Fibroblast of skin of left biceps (primary cell): ENCODE measurements at places on chromosomes 6 and 20.
A peak's percentile ranks its signal among the peaks of the same experiment; 100 is the strongest.

- DNase-seq, result peak; percentile 80
Measured at GRCh38 chr6:30721198-30722024, 1.3 kb downstream of the TUBB start.

DNA sequence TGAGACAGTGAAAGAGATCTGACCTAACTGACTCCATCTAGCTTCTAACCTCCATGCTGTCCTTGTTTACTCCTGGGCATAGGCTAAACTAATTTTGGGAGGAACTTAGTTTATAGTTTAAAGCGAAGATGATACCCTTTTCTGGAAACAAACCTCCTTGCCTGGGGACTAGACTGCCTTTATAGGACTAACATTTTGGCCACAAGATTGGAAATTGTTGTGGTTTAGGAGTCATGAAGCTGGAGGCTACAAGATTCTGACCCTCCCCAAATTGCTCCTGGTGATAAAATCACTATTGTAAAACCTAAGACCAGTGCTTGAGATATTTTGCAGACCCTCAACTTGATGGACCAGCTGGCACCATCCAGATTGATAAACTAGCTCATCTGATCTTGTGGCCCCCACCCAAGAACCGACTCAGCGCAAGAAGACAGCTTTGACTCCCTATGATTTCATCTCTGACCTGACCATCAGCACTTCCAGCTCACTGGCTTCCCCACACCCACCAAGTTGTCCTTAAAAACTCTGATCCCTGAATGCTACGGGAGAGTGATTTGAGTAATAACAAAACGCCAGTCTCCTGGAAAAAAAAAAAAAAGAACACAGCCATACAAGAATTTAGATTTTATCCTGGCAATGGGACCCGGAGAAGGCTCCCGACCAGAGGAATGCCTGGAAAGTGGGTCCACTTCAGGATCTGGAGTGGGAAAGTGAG is 63.0 kb downstream of the ABHD12 start:
- DNase-seq, result no peak

DNA sequence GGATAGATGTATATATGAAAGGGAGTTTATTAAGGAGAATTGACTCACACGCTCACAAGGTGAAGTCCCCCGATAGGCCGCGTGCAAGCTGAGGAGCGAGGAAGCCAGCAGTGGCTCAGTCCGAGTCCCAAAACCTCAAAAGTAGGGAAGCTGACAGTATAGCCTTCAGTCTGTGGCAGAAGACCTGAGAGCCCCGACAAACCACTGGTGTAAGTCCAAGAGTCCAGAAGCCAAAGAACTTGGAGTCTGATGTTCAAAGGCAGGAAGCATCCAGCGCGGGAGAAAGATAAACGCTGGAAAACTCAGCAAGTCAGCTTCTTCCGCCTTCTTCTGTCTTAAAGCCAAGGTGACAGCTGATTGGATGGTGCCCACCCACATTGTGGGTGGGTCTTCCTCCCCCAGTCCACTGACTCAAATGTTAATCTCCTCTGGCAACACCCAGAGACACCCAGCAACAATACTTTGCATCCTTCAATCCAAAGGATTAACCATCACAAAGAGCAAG is 102.6 kb upstream of the GJE1 start:
- no peak for DNase-seq

GRCh38 chr6:46254331-46254730 is 83.6 kb upstream of the ENPP5 start:
- DNase-seq, result peak; percentile 6

DNA sequence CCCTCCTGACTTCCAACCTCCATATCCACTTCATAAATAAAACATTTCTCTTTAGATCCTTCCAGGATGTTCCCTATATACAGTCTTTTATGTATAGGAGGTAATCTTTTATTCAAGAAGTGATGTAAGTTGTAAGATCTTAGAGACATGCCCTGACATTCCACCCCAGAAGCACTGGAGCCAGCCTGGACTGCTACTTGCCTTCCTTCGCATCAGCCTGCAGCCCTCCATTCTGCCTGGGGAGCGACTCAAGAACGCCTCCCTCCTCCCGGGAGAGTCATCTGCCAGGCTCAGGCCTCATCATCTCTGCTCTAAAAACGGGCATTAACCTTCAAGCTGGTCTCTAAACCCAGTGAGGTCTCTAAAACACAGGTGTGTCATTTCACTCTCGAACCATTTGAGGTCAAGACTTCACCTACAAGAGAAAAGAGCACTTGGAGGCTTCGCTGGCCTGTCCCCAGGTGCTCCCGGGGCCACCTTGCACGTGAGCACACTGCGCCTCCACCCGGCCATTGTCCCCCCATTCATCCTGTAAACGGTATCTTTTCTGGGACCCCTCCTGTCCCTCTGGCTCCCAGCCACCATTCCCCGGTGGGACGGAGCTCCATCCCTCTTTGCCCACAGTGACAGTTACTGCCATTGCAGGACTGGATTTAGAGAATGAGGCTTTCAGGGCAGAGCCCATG is 107.5 kb upstream of the PDE10A start:
- DNase-seq, result no peak

- DNase-seq, result no peak
Measured at GRCh38 chr6:53659458-53659857, 6.1 kb downstream of the KLHL31 start.

- no peak for DNase-seq
Measured at GRCh38 chr20:2353231-2353630, 27.5 kb upstream of the TGM6 start.

GRCh38 chr6:46781478-46782378 is 11.5 kb upstream of the MEP1A start:
- peak; percentile 1 for DNase-seq

- DNase-seq, result no peak
Measured at GRCh38 chr6:142947714-142948480, 2.9 kb upstream of the HIVEP2 start.

- DNase-seq, result no peak
Measured at GRCh38 chr6:34318499-34319470, 70.0 kb upstream of the SMIM29 start.

GRCh38 chr6:34953061-34954025 is 64.3 kb downstream of the ANKS1A start:
- no peak for DNase-seq

- no peak for DNase-seq
Measured at GRCh38 chr6:6946206-6947155, 161.3 kb upstream of the RREB1 start.

DNA sequence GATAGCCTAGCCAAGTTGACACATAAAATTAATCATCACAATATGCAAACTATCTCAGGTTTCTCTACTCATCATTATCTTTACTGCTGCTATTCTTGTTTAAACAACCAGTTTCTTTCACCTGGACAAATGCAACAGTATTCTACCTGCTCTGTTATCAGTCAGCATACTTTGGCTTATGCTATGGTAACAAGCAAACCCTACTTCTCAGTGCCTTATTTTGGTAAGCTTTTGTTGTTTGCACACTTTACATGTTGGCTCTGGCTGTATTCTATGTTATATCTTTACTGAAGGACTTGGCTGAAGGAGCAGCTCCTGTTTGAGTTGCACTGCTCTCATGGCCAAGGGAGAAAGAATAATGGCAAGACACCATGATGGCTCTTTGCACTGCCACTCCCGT is 463.1 kb downstream of the EPM2A start:
- no peak for DNase-seq

DNA sequence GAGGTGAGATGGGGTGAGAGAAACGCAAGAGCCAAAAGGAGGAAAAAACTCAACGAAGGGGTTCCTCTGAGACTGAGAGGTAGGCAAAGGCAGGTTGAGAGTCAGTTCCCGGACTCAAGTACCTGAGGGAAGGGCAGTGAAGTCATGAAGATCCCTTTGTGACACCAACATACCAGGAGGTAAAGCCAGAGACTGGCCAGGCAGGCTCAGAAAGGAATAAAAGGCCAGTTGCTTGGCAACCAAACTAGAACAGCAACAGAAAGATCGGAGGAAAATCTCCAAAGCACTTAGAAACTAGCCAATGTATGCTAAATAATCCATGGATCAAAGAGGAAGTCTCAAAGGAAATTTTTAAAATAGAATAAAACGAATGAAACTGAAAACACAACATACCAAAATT is 209.8 kb upstream of the PROKR2 start:
- DNase-seq, result no peak

GRCh38 chr6:166505133-166505905 is 81.2 kb downstream of the RAMACL start:
- DNase-seq, result no peak

DNA sequence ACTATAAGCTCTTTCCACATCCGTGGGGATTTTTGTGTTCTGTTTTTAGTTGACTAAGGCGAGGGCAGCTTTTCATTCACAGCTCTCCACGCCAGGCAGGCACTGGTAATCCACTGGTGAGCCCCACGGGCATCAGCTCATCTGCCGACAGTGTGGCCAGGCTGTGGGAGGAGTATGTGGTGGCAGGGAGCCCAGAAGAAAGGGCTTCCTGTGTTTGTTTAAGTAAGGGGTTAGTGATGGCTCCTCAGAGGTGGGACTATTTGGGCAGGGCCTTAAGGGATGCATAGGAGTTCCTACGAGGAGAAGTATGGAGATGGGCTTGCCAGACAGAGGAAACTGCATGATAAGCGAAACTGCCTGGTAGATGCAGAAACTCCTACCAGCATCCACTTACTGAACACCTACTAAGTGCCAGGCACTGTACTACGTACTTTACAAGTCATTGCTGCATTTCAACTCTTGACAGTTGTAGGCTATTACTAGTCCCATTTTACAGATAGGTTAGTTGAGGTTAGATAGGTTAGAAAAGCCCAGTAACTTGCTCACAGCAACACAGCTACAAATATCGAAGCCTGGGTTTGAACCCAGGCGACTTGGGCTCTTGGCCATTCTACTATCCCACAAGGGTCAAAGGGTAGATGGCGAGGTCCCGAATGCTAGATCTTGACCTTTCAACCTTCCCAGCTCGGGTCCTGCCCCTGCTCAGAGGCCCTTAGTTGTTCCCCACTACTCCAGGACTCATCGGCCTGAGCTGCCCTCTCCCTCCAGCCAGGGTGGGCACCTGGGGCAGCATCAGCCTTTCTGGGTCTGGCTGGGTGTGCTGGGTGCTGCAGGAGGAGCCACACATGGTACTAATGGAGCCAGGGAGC is 55.1 kb downstream of the CEBPB start:
- no peak for DNase-seq

DNA sequence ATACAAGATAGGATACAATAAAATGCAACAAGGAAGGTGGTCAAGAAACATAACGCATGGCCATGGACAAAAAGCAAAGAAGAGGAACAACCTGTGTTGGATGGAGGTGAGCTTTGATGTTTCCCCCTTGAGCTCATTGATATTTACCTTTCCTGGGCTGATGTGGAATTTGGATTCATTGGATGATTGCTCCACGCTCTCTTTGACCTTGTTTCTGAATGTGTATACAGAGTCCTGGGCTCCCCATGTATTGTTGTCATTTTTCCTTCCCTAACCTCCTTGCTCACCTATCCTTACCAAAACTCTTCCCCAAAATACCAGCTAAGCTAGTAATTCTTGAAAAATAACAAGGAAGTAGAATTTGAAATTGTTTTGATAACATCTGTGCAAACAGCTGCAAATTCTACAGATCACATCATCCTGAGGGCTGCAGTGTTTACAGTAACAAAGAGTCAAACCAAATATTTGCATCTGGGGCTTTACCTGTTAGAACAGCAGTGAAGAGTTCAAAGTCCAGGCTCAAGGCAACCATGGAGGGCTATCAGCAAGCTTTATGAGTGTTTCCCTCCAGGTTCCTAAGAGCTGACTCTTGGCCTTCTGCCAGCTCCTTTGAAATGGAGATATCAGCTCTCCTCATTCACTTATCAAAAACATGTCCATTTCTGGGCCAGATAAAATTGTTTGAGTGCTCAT is 214.3 kb upstream of the MARCKS start:
- DNase-seq, result no peak

- no peak for DNase-seq
Measured at GRCh38 chr20:43748274-43748673, 21.5 kb upstream of the GTSF1L start.

DNA sequence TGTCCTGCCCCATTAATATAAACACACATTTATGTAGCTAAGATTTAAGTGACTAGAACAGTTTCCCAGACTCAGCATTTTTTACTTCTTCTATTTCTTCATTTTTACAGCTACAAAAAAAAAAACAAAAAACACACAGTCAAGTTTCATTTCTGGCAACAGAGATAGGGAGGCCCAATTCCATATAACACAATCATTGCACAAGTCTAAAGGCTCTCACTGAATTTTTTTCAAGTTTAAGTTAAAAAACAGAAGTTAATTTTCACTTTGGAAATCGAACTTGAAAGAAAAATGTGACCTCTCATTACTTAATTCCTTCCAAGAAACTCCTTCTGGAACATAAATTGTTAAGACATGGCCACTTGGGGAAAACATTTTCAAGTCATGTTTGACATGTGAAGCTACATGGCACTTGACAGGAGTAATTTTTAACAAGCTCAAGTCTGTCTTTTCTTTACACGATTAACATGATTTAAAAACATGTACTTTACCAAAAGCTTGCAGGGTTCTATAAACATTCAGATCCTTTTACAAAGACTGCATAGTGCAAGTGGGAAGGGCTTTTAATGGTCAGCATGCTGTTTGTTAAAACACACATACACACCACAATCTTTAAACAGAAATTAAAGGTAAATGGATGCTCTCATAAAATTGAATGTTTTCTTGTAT is 100.1 kb upstream of the CCDC28A start:
- no peak for DNase-seq

GRCh38 chr20:24795436-24795835 is 153.6 kb upstream of the CST7 start:
- DNase-seq, result no peak

DNA sequence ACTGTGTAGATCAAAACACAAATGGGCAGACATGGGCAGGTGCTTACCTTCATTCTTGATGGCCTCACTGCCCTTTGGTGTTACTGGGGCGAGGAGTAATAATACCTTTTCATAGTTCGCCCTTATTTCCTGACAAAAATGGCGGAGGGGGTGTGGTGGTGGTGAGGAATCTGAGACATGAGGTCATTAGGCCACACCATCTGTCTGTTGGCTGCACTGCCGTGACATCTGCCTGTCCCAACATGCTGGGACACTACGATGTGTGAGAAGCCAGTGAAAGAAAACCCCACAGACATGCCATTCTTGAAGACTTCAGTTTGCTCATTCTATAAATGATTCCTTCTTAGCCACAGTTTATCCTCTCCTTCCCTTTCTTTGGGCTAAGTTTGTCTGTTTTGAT is 13.4 kb upstream of the MAPRE1 start:
- no peak for DNase-seq

DNA sequence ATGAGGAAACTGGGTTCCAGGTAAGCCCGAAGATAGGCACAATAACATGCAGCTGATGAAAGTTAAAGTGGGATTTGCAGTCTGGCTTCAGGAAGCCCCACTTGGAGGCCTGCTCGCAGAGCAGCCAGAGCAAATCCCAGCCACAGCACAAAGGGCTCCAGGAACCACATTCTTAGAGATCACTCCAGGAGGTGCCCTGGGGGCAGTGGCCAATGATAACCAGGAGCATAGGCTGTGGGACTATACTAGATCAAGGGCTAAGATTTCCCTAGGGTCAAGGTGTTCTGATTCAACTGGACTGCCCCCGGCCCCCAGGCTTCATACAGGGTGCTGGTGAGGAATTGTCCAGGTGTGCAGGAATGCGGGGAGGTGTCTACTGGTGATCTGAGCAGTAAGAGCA is 133.9 kb upstream of the PTPRT start:
- DNase-seq, result no peak

- DNase-seq, result no peak
Measured at GRCh38 chr6:144234935-144235334, 50.2 kb upstream of the UTRN start.

- no peak for DNase-seq
Measured at GRCh38 chr20:25045343-25045712, 12.6 kb downstream of the ACSS1 start.
